ENCODE measurements at places on chromosomes 16 and 17. TPM values are rescaled to one million over a fixed set of nuclear protein-coding genes. Genes with fewer than 3 reads are reported as not detected.
A peak's percentile ranks its signal among the peaks of the same experiment; 100 is the strongest.

DNA sequence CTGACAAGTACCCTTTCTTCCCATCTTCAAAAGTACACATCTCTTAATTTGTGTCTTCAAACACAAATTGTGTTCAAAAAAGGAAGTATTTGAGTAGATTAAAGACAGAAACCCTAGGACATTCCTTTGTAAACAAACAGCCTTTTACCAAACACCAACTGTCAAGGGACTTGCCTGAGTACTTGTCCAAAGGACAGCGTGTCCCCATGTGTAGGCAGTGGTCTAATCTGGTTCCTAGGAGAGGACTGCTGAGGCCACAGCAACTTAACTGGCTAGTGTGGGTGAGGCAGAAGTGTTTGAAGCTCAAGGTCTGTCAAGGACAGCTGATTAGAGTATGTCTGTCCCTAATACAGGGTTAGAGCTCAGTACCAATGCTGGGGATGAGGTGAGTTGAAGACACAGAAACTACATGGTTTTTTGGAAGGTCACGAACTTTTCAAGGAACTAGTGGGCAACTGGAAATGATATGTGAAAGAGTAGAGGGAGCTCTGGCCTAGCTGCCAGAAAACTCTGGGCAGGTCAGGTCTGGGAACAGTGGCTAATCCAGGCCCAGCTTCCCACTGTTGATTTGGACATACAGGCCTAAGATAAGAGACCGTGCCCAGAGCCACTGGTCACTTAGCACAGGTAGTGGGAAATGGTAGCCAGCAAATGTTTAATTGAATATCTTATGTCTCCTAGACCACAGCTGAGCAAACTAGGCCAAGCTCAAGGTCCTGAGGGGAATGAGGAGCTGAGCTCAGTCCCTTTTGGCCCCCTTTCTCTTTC lies 10.1 kb downstream of the HMOX2 start:
- no peak for DNase-seq
- H3K27ac ChIP-seq: no peak overlapping the region
- H3K27me3 ChIP-seq: no peaks in the 10 kb centered on the region
- no peaks in the 10 kb centered on the region for H3K4me1 ChIP-seq

DNA sequence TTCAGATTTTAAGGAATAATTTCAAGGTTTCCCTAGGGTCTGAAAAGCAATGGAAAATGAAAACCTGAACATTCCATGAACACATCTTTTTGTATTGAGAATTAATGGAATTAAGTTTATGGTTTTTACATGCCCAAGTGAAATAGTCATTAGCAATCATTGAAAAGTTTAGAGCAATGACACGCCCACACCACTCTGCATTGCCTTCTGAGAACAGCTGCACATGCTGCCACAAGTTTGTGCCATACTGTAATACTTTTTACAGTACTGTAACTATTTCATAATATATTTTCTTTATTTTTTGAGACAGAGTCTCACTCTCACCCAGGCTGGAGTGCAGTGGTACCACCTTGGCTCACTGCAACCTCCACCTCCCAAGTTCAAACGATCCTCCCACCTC lies 345.2 kb upstream of the PMFBP1 start:
- DNase-seq: no peak
- no peaks in the 10 kb centered on the region for H3K27me3 ChIP-seq
- no peaks in the 10 kb centered on the region for H3K4me1 ChIP-seq
- H3K36me3 ChIP-seq: no peaks in the 10 kb centered on the region

- DNase-seq: no peak
- no peaks in the 10 kb centered on the region for H3K36me3 ChIP-seq
- no peak overlapping the region for H3K27ac ChIP-seq
- H3K4me1 ChIP-seq: no peaks in the 10 kb centered on the region
- H3K4me3 ChIP-seq: no peak overlapping the region
Observed at GRCh38 chr17:18141210-18141803, 32.8 kb downstream of the MYO15A start.

Gene TLCD2
- total RNA-seq: 0.15 TPM

DNA sequence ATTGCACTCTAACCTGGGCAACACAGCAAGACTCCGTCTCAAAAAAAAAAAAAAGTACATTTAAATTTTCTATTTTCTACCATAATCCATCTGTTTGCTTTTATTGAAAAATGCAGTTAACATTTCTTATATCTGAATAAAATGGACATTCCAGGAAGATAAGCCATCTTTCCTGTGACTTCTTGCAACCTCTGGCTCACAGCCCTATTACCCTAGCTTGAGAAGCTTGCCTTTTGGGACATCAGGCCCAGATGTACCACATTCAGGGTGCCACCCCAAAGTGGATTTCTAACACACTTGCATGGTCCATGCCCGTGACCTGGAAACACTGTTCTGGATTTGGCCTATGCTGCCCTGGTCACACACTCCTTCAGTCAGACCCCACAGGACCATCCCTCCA lies 30.1 kb upstream of the DDX52 start:
- no peak for DNase-seq
- no peaks in the 10 kb centered on the region for H3K4me1 ChIP-seq
- H3K4me3 ChIP-seq: no peak overlapping the region
- no peaks in the 10 kb centered on the region for H3K27me3 ChIP-seq

DNA sequence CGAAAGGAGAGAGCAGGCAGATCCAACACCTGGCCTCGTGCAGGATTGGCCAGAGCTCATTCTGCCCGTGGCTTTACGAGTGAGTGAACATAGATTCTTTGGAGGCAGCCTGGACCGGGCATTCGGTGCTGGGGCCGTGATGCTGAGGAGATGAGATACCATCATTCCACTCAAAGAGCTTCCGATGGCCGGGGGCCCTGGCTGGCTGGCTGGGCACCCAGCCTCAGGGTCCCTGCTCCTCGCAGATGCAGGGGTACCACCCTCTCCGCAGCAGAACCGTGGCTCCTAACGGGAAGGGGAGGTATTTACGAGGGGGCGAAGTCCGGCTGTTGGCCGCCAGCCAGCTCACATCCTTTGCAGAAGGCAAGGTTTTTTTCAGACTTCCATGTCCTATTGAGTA lies 66.1 kb upstream of the FOXF1 start:
- DNase-seq: no peak
- no peak overlapping the region for H3K4me3 ChIP-seq
- 0 out of 2 replicates have a peak, but pooled peaks cover 2% of the 10 kb centered on the region for H3K27me3 ChIP-seq
- H3K36me3 ChIP-seq: no peaks in the 10 kb centered on the region
- H3K4me1 ChIP-seq: no peaks in the 10 kb centered on the region

DNA sequence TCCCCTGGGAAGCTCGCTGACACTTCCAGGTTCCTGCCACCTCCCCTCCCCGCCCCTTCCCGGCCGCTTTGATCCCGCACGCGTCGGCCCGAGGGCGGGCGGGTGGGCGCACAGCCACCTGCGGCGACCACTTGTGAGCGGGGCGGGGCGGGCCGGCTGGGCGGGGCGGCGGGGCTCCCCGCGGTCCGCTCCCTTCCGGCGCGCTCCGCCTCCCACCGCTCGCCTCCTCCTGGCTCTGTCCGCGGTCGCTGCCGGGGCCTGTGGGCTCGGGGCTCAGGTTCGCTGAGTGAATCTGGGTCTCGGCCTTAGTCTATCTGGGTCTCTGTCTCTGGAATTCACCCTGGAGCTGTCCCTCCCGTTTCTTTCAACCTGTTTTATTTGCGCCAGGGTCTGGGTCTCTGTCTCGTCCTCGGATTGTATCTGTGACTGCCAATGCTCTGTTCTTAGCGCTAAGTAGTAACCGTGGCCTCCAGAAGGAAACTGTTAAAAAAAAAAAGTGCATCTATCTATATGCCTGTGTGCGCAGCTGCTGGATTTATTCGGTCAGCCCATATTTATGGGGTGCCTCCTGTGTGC lies 2.7 kb upstream of the HES7 start:
- no peaks in the 10 kb centered on the region for H3K36me3 ChIP-seq
- peaks cover 5% of the 10 kb centered on the region for H3K27me3 ChIP-seq
- peak overlapping the region; percentile 99 for H3K4me3 ChIP-seq
- H3K4me1 ChIP-seq: peaks cover 32% of the 10 kb centered on the region
- no peak for DNase-seq

DNA sequence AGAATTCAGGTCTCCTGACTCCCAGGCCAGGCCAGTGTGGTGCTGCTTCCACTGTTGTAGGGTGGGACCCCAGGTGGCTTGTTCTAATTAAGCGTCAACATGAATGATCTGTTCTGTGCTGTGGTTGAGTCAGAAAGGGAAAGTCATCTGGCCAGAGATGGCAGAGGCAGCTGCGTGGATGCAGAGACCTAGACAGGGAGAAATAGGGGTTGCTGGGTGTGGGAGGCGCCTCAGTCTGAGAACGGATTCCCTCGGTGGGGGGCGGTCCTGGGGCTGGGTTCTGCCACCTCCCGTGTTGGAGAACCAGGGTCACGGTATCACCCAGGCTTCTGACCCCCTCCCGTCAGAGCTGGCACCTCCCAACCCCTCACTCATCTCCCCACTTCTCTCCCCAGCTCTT lies 5.6 kb downstream of the FBRS start:
- peaks cover 37% of the 10 kb centered on the region for H3K36me3 ChIP-seq
- H3K4me3 ChIP-seq: 0 out of 2 replicates have a peak overlapping the region, but pooled peaks have one; percentile 25
- DNase-seq: no peak
- H3K4me1 ChIP-seq: peaks cover 15% of the 10 kb centered on the region
- H3K27me3 ChIP-seq: no peaks in the 10 kb centered on the region
- no peak overlapping the region for H3K27ac ChIP-seq
